Effector memory CD4-positive, alpha-beta T cell (primary cell): ENCODE measurements at places on chromosomes 5 and 9.
A peak's percentile ranks its signal among the peaks of the same experiment; 100 is the strongest.

GRCh38 chr5:132190161-132190817 lies 37.4 kb downstream of the P4HA2 start:
- H3K27ac ChIP-seq: no peak overlapping the region
- no peaks in the 10 kb centered on the region for H3K4me1 ChIP-seq
- no peak overlapping the region for H3K4me3 ChIP-seq
- no peak for DNase-seq

DNA sequence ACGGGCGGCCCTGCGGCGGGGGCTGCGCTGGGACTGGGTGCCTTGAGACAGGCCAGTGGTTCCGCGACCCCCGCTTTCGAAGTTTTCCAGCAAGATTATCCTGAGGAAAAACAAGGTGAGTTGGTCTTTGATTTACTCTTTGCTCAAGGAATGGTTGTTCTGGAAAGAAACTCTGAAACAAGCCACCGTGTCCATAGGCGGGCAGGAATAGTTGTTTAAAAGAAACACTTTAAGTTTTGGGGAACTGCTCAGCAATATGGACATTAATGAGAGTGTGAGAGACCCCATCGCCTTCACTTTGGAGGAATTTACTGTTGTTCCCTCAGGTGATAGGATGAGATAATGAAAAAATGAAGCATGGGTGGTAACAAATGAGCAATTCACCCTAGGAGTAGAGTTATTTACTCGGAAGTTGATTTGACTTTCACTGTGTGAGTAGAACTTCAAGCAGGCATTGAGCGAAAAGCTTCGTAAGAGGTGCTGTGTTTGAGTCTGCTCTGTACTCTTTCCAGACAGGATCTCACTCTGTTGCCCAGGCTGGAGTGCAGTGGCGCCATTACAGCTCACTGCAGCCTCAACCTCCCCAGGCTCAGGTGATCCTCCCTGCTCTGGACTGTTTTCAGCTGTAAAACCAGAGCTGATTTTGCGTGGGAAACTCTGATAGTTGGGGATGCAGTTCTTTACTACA lies 1.1 kb downstream of the DMRTA1 start:
- no peak for DNase-seq
- H3K27me3 ChIP-seq: peaks cover 16% of the 10 kb centered on the region
- H3K4me1 ChIP-seq: peaks cover 10% of the 10 kb centered on the region
- H3K27ac ChIP-seq: no peak overlapping the region

DNA sequence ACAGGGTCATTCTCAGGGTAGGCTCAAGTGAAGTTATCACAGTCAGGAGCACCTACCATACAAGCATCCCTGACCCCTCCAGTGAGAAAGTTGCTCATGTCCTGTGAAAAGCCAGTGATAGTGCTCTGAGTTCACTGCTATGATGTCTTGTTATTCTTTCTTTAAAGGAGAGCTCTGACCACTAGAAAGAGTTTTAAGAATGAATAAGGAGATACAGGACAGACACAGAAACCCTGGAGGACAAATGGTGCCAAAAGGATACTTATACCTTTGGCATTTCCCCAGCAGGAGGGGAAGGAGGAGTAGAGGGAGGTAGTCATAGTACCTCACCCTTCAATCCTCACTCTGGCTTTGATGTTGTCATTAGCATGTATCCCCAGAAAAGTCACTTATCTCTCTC lies 84.0 kb upstream of the AGXT2 start:
- no peak overlapping the region for H3K4me3 ChIP-seq
- no peak overlapping the region for H3K27ac ChIP-seq
- H3K4me1 ChIP-seq: no peaks in the 10 kb centered on the region
- peaks cover 5% of the 10 kb centered on the region for H3K27me3 ChIP-seq
- H3K36me3 ChIP-seq: no peaks in the 10 kb centered on the region
- DNase-seq: no peak

GRCh38 chr5:96821260-96821916 lies 13.6 kb upstream of the ERAP1 start:
- H3K4me1 ChIP-seq: peaks cover 19% of the 10 kb centered on the region
- no peak overlapping the region for H3K27ac ChIP-seq
- no peak for DNase-seq
- no peaks in the 10 kb centered on the region for H3K27me3 ChIP-seq
- no peak overlapping the region for H3K4me3 ChIP-seq
- H3K36me3 ChIP-seq: no peaks in the 10 kb centered on the region

DNA sequence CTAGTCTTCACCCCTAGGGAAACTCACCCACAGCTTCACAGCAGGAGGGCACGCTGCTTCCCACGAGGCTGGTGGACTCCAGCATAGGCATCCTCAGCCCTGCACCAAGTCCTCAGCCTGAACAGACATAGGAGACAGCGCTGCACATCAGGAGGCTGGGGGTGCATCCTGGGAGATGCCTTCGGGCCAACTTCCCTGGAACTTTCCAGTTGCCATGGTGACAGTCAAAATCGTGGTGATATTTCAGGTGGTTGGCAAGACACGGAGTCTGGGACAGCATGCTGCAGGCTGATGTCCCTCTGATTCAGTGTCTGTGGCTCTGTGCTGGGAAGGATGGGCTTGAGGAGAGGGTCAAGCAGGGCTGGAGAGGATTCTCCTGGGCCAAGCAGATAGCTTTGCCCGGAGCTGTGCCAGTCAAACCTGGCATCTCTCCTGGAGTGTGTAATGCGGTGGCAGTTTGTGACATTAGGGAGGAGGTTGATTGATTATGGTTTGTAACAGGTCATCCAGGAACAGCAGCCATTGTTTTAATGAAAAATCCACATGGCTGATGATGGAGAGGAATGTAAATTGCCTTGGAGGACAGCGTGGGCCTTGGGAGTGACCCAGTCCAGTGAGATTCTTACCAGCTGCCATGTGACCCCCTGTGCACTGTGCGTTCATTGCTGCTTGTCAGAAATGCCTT lies 35.6 kb upstream of the SEMA4D start:
- H3K27me3 ChIP-seq: no peaks in the 10 kb centered on the region
- no peak for DNase-seq

GRCh38 chr9:4080921-4081895 lies 218.7 kb downstream of the GLIS3 start:
- H3K27me3 ChIP-seq: no peaks in the 10 kb centered on the region
- no peaks in the 10 kb centered on the region for H3K36me3 ChIP-seq
- H3K4me3 ChIP-seq: no peak overlapping the region
- DNase-seq: no peak
- H3K27ac ChIP-seq: no peak overlapping the region
- H3K4me1 ChIP-seq: no peaks in the 10 kb centered on the region

DNA sequence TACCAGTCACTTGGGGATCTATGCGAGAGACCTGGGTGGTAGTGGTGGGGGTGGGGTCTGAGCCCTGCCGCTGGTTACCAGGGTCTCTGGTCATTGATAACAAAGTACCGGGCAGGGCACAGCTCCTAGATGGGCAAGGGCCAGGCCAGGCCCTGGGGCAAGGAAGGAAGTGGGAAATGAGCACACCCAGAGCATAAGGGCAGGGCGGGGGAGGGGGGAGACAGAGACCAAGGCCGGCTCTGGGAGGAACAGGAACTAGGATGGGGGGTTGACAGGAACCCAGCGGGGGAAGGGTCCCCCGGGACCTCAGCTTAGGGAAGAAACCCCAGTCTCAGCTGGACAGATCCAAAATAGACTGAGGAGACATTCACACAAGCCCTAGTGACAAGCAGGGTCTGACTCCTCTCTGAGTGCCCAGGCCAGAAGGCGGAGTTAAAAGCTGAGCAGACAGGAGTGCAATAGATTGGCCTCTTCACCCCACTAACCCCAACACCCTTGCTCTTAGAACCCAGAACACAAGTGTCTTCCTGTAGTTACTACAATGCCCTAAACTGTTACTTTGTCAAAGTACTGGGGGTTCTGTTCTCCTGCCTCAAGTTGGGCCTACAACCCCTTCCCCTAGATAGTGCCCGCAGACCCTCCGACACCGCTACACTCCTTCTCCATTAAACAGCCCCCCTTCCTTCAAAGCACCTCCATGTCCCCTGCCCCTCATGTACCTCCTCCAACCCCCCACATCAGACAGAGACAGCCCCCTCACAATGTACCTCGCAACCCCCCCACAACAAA lies 628 bp downstream of the ATOSB start:
- H3K4me3 ChIP-seq: peak overlapping the region; percentile 61
- H3K36me3 ChIP-seq: no peaks in the 10 kb centered on the region
- H3K4me1 ChIP-seq: peaks cover 45% of the 10 kb centered on the region
- H3K27me3 ChIP-seq: no peaks in the 10 kb centered on the region

DNA sequence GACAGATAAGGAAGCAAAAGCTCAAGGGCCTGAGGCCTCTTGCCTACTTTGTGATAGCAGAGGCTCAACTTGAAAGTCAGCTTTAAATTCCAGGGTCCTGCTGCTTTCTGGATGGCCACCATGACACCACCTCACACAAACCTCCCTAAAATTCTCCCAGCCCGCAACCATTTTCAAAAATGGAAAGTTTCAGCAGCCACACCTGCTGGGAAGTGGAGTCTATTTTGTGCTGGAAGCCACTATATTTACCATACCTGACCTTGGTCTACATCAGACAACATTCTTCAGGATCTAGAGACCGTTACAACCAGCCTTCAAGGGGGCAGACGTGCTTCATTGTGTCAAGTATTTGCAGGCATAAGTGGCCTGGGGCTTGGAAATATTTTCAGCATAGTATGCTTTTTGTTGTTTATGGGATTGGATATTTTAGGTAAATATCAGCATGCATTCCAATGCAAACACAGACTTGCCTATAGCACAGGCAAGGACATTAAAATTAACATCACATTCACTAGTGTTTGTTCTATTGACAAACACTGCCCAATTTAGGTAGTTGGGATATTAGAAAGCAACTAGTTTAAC lies 50.9 kb downstream of the BOD1 start:
- no peak overlapping the region for H3K4me3 ChIP-seq
- H3K27me3 ChIP-seq: no peaks in the 10 kb centered on the region
- no peak for DNase-seq
- no peaks in the 10 kb centered on the region for H3K4me1 ChIP-seq

DNA sequence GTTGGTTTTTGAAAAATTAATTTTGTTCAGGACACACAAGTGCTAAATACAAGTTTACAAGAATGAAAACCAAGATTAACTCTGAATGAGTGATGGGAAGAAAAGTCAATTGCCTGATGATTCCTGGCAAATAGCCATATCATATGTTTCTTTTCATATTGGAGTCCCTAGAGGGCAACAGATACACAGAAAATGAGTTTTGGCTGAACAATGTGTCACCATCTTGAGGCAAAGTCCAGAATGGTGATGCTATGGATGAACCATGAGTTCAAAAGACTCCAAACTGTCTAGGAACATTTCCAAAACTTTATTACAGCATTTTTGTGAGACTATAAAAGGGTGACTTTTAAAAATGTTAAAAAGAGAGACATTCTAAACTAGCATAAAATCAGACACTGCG lies 382.9 kb downstream of the TMEM161B start:
- no peaks in the 10 kb centered on the region for H3K4me1 ChIP-seq
- H3K4me3 ChIP-seq: no peak overlapping the region
- H3K27me3 ChIP-seq: no peaks in the 10 kb centered on the region
- no peak for DNase-seq

GRCh38 chr9:18889550-18889949 lies 143.5 kb downstream of the SAXO1 start:
- no peak overlapping the region for H3K4me3 ChIP-seq
- no peaks in the 10 kb centered on the region for H3K27me3 ChIP-seq
- no peaks in the 10 kb centered on the region for H3K36me3 ChIP-seq
- DNase-seq: no peak

- no peaks in the 10 kb centered on the region for H3K36me3 ChIP-seq
- no peaks in the 10 kb centered on the region for H3K4me1 ChIP-seq
- DNase-seq: no peak
- H3K27ac ChIP-seq: no peak overlapping the region
These were observed 85.7 kb upstream of the SHB start for GRCh38 chr9:38154501-38155421.

- H3K4me3 ChIP-seq: no peak overlapping the region
- H3K27me3 ChIP-seq: no peaks in the 10 kb centered on the region
- H3K36me3 ChIP-seq: peaks cover 60% of the 10 kb centered on the region
These were observed 23.4 kb downstream of the LCP2 start for GRCh38 chr5:170273968-170274710.

GRCh38 chr9:70111641-70112236 lies 68.1 kb downstream of the MAMDC2 start:
- DNase-seq: no peak
- H3K4me1 ChIP-seq: no peaks in the 10 kb centered on the region
- no peaks in the 10 kb centered on the region for H3K36me3 ChIP-seq
- no peak overlapping the region for H3K4me3 ChIP-seq

GRCh38 chr9:98104445-98104881 lies 14.6 kb downstream of the TRIM14 start:
- H3K27ac ChIP-seq: peak overlapping the region; percentile 59
- H3K4me3 ChIP-seq: peak overlapping the region; percentile 8
- H3K27me3 ChIP-seq: no peaks in the 10 kb centered on the region
- DNase-seq: no peak

- H3K27ac ChIP-seq: no peak overlapping the region
- DNase-seq: no peak
- H3K4me3 ChIP-seq: no peak overlapping the region
These were observed 69.2 kb downstream of the STK32A start for GRCh38 chr5:147303976-147304375.

DNA sequence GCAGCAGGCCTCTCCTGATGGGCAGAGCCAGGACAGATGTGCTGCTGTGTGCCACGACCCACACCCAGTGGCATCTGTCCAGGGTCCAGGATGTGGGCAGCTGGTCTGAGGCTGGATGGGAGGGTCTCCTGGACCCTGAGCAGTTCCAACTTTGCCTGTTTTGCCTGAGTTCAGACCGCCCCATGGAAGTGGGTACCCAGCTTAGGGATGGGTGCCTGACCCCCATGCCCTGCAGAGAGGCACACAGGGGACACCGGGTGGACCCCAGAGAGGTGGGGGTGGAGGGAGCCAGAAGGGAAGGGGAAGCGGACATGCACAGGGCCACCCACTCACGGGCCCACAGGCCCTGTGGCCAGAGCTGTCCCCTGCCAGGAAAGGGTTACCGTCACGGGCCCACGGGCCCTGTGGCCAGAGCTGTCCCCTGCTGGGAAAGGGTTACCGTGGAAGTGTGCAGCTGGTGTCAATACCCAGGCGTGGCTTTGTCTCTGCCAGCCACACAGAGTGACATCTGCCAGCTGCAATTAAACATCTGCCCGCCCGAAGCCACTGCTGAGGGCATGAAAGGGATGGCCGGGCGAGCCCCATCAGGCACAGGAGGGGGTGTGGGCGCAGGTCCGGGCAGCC lies 50.0 kb downstream of the NACC2 start:
- DNase-seq: no peak
- no peaks in the 10 kb centered on the region for H3K27me3 ChIP-seq
- no peaks in the 10 kb centered on the region for H3K4me1 ChIP-seq

GRCh38 chr9:132627594-132627993 lies 42.2 kb downstream of the DDX31 start:
- H3K27ac ChIP-seq: no peak overlapping the region
- H3K27me3 ChIP-seq: no peaks in the 10 kb centered on the region
- peaks cover 61% of the 10 kb centered on the region for H3K36me3 ChIP-seq
